Glutamatergic neuron (in vitro differentiated cells): ENCODE measurements at places on chromosomes 16 and 17. TPM values are rescaled to one million over a fixed set of nuclear protein-coding genes. Genes with fewer than 3 reads are reported as not detected.

Gene ASIC2
- total RNA-seq, result 0.74 TPM

GRCh38 chr17:82148997-82149396 lies 51.0 kb upstream of the FASN start:
- no peaks in the 10 kb centered on the region for H3K36me3 ChIP-seq
- DNase-seq, result no peak
- H3K27me3 ChIP-seq, result no peaks in the 10 kb centered on the region
- H3K4me3 ChIP-seq, result no peak overlapping the region
- no peak overlapping the region for H3K27ac ChIP-seq
- H3K4me1 ChIP-seq, result peaks cover 4% of the 10 kb centered on the region

Gene TEKT5
- total RNA-seq, result not detected

DNA sequence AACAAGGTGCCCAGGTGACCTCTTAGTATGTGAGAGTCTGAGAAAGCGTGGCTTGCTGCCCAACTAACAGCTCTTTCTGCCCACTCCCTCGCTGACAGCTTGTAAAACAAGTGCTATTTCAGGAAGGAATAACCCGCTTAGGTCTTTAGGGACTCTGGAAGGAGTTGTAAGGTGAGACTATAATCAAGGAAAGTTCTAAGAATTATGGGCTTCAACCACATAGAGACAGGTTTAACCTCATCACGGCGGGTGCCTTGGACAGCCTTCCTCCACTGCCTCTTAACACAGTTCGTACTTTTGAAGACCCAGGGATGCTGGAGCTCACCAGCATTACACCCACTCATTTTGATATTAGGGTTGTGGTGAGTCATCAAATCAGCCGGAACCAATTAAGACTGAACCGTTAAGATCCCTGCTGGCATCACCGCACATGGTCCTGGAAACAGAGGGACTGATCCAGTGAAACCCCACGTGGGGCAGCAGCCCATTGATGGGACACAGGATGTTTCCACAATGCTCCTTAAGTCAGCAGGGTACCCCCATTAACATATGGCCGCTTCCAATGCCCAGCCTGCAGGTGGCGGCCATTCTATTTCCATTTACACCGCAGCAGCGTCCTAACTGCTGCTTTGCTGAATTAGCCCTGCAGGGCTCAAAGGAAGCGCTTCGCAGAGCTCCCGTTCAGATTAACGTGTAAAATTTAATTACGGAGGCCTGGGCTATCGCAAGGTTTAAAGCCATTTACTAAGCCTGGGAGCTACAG lies 176.6 kb upstream of the SDK2 start:
- H3K4me1 ChIP-seq, result peaks cover 4% of the 10 kb centered on the region
- no peaks in the 10 kb centered on the region for H3K27me3 ChIP-seq
- peaks cover 11% of the 10 kb centered on the region for H3K36me3 ChIP-seq
- no peak overlapping the region for H3K4me3 ChIP-seq

Gene COQ9
- total RNA-seq, result 45.1 TPM

DNA sequence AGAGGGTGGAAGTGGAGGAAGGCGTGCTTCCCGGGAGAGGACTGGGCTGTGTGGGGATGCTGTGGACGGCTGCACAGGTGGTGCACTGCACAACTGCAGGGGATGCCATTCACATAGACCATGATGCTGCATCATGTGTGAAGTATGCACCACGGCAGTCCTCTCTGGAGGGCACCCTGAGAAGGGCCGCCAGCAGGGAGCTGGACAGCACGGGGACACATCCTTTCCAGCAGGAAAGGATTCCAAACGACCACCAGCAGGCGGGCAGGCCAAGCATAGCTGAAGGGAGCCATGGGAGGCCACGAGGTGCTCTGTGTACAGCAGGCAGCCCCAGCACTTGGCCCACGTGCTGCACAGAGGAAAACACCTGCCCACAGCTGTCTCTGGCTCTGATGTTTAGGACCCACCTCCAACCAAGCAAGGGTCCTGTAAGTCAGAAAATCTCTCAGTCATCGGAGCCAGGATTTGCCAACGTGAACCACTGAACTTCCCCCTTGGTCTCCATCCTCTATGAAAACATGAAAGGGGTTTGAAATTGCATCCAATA lies 10.1 kb downstream of the ACTG1 start:
- no peak overlapping the region for H3K27ac ChIP-seq
- no peak overlapping the region for H3K4me3 ChIP-seq
- no peaks in the 10 kb centered on the region for H3K4me1 ChIP-seq
- H3K36me3 ChIP-seq, result no peaks in the 10 kb centered on the region

Gene RNU2-1
- 9,258 TPM for total RNA-seq

GRCh38 chr17:45628019-45628418 lies 137.5 kb upstream of the PLEKHM1 start:
- H3K36me3 ChIP-seq, result no peaks in the 10 kb centered on the region
- H3K4me3 ChIP-seq, result no peak overlapping the region
- no peaks in the 10 kb centered on the region for H3K27me3 ChIP-seq
- no peak overlapping the region for H3K27ac ChIP-seq
- DNase-seq, result no peak
